Endothelial cell (in vitro differentiated cells): ENCODE measurements at places on chromosomes 16 and 17. TPM values are rescaled to one million over a fixed set of nuclear protein-coding genes. Genes with fewer than 3 reads are reported as not detected.

DNA sequence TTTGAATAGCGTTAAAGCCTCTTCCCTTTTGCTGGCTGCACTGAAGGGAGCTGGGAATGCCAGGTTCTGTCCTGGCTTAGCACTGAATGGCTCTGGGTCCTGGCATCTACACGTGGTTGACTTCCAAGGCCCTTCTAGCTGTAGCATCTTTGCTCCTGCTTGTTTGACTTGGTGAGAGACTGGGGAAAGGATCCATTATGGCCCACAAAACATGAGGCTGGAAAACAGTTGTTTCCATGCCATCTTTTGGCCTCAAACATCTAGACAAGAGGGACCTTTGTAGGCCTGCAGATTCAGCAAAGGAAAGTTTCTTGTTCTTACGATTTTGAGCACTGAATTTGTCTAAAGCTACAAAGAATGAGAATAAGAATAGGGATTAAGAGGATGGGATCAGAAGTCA, 32.5 kb downstream of the EPN2 start:
- H3K4me3 ChIP-seq, result no peak overlapping the region
- H3K27me3 ChIP-seq, result peaks cover 7% of the 10 kb centered on the region
- H3K27ac ChIP-seq, result peak overlapping the region; percentile 76
- peaks cover 20% of the 10 kb centered on the region for H3K36me3 ChIP-seq
- peaks cover 74% of the 10 kb centered on the region for H3K4me1 ChIP-seq

- H3K27me3 ChIP-seq, result no peaks in the 10 kb centered on the region
- peaks cover 4% of the 10 kb centered on the region for H3K36me3 ChIP-seq
- H3K27ac ChIP-seq, result no peak overlapping the region
These were observed 19.2 kb downstream of the CEP112 start for GRCh38 chr17:66172691-66173223.

SLC22A31 gene
- 0.54 TPM for total RNA-seq

MEOX1 gene
- total RNA-seq, result 0.10 TPM

DNA sequence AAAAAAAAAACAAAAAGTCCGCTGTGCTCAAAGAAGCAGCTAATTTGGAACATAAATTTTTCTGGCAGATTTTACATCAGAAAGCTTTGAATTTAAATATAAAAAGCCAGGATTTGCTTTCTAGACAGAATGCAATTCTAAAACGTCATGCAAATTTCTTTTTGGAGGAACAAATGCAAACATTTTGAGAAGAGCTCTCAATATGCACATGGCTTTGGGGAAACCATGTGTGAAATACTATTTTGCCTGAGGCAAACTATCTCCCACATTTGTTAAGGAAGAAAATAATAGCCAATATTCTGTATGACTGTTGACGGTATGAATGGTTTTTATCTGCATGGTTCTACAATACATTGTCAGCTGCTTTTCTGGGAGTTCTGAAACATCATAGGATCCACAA, 320.0 kb upstream of the PSMD7 start:
- no peaks in the 10 kb centered on the region for H3K36me3 ChIP-seq
- H3K27me3 ChIP-seq, result peaks cover 1% of the 10 kb centered on the region
- DNase-seq, result no peak
- no peak overlapping the region for H3K27ac ChIP-seq

DNA sequence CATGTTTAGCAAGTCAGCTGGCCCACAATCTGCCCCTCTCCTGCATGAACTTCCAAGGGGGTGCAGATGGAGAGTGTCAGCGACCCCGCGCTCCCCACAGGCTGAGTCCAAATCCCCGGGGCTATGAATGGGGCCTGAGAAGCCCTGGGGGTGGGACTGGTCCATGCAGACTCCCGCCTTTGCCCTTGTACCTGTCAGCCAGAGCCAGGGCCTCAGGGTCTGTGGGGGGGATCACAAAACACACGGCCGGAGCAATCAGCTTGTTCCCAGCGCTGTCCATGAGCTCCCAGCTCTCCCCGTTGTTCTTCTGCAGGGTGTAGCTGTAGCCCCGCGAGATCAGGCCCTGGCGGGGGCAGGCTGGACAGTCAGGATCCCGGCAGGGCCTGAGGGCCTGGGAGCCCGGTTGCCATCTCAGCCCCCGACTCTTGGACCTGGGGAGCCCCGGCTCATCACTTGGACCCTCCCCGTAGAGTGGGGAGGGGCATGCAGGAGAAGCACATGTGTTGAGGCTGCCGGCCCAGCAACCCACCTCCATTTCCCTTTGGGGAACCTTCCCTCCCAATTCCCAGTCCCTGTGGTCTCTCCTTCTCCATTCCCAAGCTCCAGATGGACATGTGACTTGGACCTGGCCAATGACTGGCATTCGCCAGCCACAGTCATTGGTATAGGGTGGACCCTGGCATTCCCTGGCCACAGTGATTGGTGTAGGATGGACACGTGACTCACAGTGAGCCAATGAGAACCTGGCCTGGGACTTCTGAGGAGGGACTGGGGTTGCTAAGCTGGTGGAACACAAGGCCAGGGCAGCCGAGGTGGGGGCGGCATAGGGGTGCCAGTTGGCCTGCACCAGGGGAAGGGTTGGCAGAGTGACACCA, 42.4 kb downstream of the PPL start:
- no peak for DNase-seq
- H3K27ac ChIP-seq, result no peak overlapping the region
- H3K4me1 ChIP-seq, result no peaks in the 10 kb centered on the region
- H3K36me3 ChIP-seq, result peaks cover 6% of the 10 kb centered on the region

DNA sequence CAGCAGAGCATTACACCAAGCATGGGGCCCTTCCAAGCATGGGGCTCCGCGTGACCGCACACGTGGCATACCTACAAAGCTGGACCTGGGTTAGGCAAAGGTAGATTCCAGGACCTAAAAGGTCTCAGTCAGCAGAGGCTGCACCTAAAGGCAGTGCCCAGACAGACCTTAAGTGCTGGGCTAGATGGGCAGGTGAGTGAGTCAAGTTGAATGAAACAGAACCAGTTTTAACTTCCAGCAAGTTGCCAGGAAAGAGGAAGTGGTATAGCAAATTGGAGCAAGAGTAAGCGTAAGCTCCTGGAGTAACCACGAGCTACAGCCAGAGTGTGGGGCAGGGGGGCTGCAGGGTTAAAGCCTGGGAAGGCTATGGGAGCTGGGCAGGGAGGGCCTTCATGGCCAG, 49.5 kb downstream of the SRCIN1 start:
- H3K4me1 ChIP-seq, result peaks cover 14% of the 10 kb centered on the region
- no peaks in the 10 kb centered on the region for H3K36me3 ChIP-seq
- H3K27ac ChIP-seq, result no peak overlapping the region
- H3K4me3 ChIP-seq, result no peak overlapping the region

- no peak for DNase-seq
- H3K27me3 ChIP-seq, result no peaks in the 10 kb centered on the region
- no peak overlapping the region for H3K4me3 ChIP-seq
- peaks cover under 1% of the 10 kb centered on the region for H3K4me1 ChIP-seq
- no peak overlapping the region for H3K27ac ChIP-seq
These were observed 201.1 kb downstream of the FTO start for GRCh38 chr16:53905028-53905427.

GRCh38 chr16:27646806-27647205, 96.9 kb downstream of the KATNIP start:
- H3K27me3 ChIP-seq, result peaks cover 3% of the 10 kb centered on the region
- H3K27ac ChIP-seq, result no peak overlapping the region
- no peak overlapping the region for H3K4me3 ChIP-seq
- no peak for DNase-seq

- H3K4me3 ChIP-seq, result no peak overlapping the region
- DNase-seq, result peak; percentile 54
- H3K27me3 ChIP-seq, result no peaks in the 10 kb centered on the region
- H3K27ac ChIP-seq, result no peak overlapping the region
These were observed 113.5 kb upstream of the RPL38 start for GRCh38 chr17:74089869-74090464.

DNA sequence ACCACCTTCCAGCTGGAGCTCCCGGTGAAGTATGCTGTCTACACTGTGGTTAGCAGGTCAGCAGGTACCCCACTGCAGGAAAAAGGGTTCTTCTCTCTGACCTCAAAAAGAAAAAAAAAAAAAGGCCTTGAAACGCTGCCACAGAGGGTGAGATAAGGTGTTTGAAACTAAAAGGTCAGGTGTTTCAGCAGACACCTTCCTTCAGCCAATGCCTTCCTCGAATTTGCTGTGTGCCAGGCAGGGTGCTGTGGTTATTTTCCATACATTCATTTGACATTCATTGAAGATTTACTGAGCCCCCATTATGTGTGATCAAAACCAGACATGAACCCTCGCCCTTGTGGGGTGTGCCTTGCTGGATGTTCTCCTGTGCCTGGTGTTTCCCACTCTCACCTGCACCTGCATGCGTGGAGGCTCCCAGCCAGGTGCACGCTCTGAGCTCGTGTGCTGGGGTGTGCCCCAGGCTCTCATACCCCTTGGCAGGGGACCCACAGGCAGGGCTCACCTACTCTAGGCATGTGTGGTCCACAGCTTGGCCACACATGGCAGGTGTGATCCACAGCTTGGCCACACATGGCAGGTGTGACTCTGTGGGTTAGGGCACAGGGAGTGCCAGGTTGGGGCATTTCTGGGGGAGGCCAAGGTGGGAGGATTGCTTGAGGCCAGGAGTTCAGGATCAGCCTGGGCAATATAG, 15.8 kb upstream of the ITGAD start:
- no peaks in the 10 kb centered on the region for H3K36me3 ChIP-seq
- no peak overlapping the region for H3K27ac ChIP-seq
- no peaks in the 10 kb centered on the region for H3K4me1 ChIP-seq
- H3K27me3 ChIP-seq, result peaks cover 3% of the 10 kb centered on the region
- no peak overlapping the region for H3K4me3 ChIP-seq

GRCh38 chr17:27878776-27879562, 14.2 kb downstream of the LYRM9 start:
- H3K4me1 ChIP-seq, result peaks cover 8% of the 10 kb centered on the region
- H3K27me3 ChIP-seq, result peaks cover 1% of the 10 kb centered on the region
- DNase-seq, result no peak
- H3K27ac ChIP-seq, result no peak overlapping the region
- no peaks in the 10 kb centered on the region for H3K36me3 ChIP-seq

CACNG3 gene
- total RNA-seq, result not detected

GRCh38 chr17:76139801-76140660, 1.0 kb downstream of the FOXJ1 start:
- H3K27me3 ChIP-seq, result peaks cover 26% of the 10 kb centered on the region
- H3K4me1 ChIP-seq, result peaks cover 51% of the 10 kb centered on the region
- H3K27ac ChIP-seq, result no peak overlapping the region
- H3K36me3 ChIP-seq, result peaks cover 10% of the 10 kb centered on the region

DNA sequence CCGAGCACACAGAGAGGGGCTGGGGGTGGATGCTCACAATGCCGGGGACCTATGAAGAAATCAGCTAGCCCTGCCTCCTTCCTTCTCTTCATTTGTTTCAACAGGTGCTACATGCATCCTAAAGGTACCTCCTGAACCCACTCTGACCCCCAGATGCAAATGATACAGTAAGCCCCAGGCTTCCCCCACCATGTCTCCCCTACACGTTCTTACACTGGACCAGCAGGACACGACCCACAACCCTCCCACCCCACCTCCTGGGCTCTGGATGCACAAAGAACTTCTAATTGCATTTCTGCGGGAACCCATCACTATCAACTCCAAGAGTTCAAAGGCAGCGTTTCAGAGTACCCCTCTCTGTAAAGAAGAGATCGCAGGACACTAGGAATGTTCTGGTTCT, 2.1 kb downstream of the XYLT1 start:
- peaks cover 15% of the 10 kb centered on the region for H3K27me3 ChIP-seq
- peaks cover 21% of the 10 kb centered on the region for H3K4me1 ChIP-seq
- DNase-seq, result no peak

- H3K4me3 ChIP-seq, result no peak overlapping the region
- no peak overlapping the region for H3K27ac ChIP-seq
- H3K27me3 ChIP-seq, result no peaks in the 10 kb centered on the region
- peaks cover 7% of the 10 kb centered on the region for H3K4me1 ChIP-seq
- no peaks in the 10 kb centered on the region for H3K36me3 ChIP-seq
These were observed 3.8 kb upstream of the VAC14 start for GRCh38 chr16:70804734-70805169.

DNA sequence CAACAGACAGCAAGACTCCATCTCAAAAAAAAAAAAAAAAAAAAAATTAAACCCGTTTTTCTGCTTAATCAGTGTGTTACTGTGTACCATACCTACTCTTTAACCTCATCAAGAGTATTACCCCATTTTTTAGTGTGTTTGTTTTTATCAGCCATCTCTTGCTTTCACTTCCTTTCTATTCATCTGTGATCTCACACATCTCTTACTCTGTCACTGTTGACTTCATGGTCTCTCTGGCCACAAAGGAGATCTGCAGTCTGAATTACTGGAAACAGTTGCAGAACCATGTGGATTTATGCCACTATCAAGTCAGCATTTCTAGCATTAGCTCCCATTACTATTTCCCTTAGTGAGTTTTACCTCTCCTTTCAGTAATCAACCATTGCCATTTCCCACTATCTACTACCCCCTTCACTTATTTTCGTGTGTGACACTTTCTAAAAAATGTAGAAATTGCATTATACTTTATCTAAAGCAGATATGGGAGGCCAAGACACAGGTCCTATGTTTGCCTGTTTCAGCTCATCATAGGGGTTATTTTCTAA, 20.1 kb downstream of the NDEL1 start:
- H3K27me3 ChIP-seq, result no peaks in the 10 kb centered on the region
- peak overlapping the region; percentile 43 for H3K4me3 ChIP-seq

DNA sequence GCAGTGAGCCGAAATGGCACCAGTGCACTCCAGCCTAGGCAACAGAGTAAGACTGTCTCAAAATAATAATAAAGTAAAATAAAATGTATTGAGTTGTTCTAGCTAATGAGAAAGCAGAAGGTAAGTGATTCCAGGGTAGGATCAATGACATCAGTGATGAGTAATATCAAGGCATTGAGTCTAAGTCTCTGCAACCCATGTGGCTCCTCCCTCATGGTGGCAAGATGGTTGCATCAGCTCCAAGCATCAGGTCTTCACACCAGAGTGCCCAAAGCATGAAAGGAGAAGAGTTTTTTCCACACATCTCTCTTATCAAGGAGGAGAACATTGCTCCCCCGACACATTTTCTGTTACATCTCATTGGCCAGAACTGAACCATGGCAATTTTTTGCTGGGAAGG, 34.8 kb upstream of the GAS7 start:
- H3K27me3 ChIP-seq, result peaks cover 6% of the 10 kb centered on the region
- no peaks in the 10 kb centered on the region for H3K4me1 ChIP-seq
- H3K4me3 ChIP-seq, result no peak overlapping the region

CDIP1 gene
- 25.6 TPM for total RNA-seq

DNA sequence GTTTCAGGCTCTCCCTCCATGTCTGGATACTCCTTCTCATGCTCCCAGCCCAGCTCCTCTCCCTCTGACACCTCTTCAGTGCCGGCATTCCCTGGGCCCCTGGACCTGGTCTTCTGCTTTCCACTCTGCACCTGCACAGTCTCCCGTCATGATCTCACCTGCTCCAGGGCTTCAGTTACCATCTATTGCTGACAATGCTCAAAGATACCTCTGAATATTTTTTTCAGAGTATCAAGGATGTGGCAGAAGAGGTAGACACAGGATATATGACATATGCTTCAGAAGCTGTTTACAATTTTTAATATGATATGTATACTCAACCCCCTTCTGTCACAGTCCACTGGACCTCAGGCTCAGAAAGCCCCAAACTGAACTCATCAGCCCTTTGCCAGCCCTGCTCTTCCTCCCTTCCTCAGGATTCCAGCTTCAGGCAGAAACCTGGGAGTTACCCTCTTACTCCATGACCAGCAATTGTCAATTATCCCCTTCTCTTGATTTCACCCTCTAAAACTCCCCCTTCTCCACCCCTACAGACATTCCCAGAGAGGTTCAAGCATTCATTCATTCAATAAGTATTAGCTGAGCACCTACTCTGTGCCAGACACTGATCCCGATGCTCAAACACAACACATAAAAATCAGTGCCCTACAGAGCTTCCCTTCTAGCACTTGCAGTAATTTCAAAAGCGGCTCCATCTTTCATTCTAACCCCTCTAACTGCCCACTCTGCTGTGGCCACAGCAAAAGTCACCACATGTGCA, 7.8 kb upstream of the MLLT6 start:
- H3K27me3 ChIP-seq, result peaks cover 26% of the 10 kb centered on the region
- peaks cover 18% of the 10 kb centered on the region for H3K4me1 ChIP-seq
- DNase-seq, result no peak
- no peak overlapping the region for H3K4me3 ChIP-seq
- peaks cover 3% of the 10 kb centered on the region for H3K36me3 ChIP-seq
- no peak overlapping the region for H3K27ac ChIP-seq
